Right kidney (tissue), 9 donors: ENCODE measurements at places on chromosomes 4 and X.

GRCh38 chr4:173642509-173642908 lies 112.5 kb upstream of the HAND2 start:
- DNase-seq = no peak

DNA sequence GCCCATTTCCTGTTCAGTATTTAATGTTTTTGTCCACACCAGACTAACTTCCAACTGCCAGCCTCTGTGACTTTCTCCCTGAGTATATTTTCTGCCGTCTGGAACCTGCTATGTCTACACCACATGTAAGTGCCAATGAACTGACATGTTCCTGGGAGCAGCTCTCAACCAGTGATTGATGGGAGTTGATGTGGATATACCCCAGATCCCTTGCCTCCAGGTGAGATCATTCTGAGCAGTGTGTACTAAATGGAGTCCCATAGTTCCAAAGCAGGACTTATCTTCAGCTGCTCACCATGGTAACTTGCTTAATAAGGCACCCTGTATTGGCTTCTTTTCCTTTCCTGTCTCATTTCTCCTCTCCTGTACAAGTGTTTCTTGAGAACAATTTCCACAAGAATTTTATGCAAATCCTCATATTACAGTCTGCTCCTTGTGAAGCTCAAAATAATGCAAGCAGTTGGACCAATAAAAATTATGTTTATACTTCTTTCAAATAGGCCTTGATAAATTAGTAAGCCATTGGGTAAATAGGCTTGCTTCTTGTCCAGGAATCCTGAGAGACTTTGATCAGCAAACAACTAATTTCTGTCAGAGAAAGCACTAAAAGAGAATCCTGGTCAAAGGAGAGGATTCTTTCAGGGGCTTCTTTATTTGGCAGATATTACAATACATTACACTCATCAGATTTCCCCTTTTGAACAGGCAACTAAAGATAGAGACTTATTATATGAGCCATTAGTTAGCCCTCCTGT lies 911.7 kb upstream of the NDST4 start:
- no peak for DNase-seq

- DNase-seq = no peak
Observed at GRCh38 chrX:105168577-105168976, 51.9 kb downstream of the TEX13A start.

DNA sequence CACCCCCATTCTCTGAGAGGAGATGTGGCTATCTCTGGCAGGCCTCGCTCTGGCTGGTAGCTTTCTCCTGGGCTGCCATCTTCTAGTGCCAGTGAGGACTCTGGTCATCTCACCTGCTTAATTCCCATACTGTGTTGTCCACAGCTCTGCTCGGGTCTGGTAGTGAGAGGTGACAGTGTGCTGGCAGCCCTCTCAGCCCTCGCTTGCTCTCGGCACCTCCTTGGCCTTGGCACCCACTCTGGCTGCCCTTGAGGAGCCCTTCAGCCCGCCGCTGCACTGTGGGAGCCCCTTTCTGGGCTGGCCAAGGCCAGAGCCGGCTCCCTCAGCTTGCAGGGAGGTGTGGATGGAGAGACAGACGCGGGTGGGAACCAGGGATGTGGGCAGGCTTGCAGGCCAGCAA lies 52.7 kb downstream of the CPLX1 start:
- no peak for DNase-seq

DNA sequence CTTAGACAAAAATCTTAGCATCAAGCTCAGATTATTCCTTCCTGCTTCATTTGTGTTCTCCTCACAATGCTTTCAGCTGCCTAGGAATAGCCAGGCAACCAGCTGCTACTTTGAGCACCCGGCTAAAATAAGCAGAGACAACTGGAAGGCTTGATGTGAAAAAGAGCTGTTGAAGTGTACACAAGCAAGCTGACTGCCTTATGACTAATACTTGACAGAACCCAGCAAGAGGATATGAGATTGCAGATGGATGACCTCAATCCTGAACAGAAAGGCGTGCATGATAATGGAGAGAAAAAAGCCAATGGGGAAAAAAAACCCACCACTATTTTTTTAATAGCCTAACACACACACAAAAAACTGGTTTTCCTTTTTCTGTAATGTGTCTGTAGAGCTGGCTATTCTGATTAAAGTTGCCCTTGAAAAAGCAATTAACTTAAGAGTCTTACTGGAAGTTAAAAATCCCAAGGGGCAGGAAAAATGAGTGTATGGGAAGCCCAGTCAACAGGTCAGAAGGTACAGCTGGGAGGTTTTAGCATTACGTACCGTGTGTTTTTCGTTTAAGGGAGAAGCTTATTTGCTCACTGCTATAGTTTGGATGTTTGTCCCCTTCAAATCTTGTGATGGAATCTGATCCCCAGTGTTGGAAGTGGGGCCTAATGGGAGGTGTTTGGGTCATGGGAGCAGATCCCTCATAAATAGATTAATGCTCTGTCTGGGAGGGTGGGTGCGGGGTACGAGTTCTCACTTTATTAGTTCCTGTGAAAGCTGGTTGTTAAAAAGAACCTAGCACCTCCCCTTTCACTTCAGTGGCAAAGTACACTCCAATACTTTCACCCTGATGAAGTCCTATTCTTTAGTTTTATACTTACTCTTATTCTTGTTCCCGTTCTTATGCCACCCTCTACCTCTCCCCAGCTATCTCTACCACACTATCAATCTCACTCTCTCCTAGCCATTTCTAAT lies 37.1 kb upstream of the HERC6 start:
- DNase-seq = no peak

- DNase-seq = no peak
Observed at GRCh38 chrX:40960041-40960440, 125.2 kb upstream of the USP9X start.

DNA sequence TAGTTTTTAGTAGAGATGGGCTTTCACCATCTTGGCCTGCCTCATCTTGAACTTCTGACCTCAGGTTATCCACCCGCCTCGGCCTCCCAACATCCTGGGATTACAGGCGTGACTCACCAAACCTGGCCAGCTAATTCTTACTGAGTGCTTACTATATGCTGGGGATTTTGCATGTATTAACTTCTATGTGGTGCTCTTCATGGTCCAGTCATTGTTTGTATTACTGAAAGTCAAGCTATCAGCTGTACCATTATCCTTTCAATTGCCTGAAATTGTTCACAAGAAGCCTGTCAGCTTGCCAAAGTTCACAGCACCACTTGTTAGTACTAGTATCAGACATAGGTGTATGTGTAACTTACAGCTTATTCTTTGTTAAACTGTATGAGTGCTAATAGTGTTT lies 1272.1 kb downstream of the ARAP2 start:
- no peak for DNase-seq

DNA sequence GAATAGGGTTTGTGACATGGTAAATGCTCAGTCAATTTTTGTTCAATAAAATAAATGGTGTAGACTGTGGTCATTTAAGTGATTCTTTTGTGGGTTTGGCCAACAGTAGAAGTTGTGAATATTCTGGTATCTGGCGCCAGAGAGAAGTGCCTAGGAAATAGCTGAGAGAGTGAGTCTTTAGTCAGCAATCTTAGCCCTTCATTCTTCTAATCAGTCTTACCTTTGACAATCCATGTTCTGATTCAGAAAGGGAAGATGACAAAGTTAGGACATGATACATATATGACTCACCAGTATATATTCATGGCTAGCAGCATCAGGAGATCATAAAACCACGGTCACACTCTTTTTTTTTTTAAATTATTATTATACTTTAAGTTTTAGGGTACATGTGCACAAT lies 141.8 kb upstream of the PCDH18 start:
- DNase-seq = no peak

DNA sequence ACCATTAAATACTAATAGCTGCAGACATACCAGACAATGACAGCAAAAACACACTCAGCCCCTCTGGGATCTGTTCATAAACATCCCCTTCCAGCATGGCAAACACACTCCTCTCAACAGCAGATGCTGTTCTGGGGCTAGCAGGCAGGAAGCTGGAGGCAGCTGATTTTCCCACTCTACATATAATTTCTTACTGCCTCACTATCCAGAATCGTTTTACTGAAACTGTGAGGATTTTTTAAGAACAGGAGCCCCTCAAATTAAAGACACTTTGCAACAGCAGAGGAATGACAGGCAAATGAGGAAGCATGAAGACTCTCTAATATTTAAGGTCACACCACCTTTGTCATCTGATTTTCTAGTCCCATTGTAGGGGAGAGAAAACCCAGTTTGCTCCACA lies 2.2 kb downstream of the MAPK10 start:
- DNase-seq = no peak

- no peak for DNase-seq
Observed at GRCh38 chrX:115521741-115522140, 39.2 kb upstream of the PLS3 start.

GRCh38 chr4:148847544-148848255 lies 405.5 kb upstream of the NR3C2 start:
- DNase-seq = no peak

DNA sequence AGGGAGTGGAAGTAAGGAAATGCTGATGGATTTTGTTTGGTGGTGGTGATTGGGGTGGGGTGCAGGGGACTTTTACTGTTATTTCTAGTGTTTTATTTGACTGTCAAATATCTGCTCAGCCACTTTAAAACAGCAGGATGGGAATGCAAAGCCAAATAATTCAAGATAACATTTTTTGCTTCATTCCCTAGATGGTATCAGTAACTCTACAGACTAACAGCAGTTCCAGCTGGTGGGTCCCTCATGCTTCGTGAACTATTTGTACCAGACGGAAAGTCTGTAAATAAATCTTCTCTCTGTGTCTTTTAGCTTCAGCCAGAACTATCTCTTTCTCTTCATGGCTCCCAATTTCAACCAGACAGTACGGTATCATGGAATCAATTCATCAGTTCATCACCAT lies 27.5 kb downstream of the GPR143 start:
- DNase-seq = no peak

DNA sequence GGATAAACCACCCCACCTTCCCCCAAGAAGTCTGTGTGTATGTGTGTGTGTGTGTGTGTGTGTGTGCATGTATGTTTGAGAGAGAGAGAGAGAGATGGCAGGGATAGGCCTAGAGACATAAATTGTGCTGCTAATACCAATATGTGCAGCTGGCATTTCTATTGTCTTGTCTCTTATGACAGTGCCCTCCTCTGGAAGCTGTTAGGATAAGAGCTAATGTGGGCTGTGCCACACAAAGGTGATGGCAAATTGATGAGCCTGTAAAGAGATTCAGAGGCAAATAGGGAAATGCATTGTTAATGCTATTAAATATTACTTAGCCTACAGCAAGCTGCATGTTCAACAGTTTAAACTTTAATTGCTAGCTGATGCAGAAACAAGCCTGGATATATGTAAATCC lies 332.0 kb downstream of the NKX6-1 start:
- DNase-seq = no peak

DNA sequence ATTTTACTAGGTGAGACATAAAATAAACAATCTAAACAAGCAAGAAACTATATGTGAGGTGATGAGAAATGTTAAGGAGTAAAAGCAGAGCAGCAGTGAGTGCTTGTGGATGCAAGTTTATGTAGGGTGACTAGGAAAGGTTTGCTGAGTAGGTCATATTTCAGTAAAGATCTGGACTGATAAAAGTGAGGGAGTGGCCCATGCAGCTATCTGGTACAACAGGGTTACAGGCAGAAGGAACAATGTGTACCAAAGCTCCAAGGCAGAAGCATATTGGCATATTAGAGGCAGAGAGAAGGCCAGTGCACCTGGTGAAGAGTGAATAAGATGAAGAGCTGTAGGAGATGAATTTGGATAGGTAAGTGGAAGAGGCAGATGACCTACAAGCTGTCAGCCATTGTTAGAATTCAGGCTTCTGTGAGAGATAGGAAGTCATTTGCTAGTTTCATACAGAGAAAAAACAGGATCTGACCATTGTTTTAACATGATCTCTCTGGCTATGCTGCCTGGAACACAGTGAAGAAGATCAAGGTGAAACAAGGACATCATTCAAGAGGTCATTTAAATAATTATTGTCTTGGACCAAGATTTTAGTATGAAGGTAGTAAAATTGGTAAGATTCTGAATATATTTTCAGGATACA lies 274.6 kb downstream of the ANKRD50 start:
- no peak for DNase-seq

DNA sequence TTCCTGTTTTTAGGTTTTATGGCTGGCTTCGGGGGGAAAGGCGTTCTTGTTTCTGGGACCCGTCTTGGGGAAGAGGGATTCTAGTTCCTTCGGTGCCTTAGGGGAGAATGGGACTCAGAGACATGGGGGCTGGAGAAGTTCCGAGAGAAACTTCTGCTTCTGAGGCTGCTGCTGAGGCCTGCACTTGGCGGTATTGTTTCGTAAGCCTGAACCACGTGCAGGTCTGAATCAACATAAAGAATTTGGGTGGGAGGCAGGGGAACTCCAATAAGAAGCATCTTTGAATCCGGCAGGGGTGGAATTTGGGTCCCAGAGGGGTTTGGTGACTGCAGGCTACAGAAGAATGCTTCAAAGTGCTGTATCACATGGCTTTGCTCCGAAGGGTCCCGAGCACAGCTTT lies 15.1 kb downstream of the XG start:
- no peak for DNase-seq

GRCh38 chrX:115630204-115630603 lies 69.2 kb downstream of the PLS3 start:
- no peak for DNase-seq

DNA sequence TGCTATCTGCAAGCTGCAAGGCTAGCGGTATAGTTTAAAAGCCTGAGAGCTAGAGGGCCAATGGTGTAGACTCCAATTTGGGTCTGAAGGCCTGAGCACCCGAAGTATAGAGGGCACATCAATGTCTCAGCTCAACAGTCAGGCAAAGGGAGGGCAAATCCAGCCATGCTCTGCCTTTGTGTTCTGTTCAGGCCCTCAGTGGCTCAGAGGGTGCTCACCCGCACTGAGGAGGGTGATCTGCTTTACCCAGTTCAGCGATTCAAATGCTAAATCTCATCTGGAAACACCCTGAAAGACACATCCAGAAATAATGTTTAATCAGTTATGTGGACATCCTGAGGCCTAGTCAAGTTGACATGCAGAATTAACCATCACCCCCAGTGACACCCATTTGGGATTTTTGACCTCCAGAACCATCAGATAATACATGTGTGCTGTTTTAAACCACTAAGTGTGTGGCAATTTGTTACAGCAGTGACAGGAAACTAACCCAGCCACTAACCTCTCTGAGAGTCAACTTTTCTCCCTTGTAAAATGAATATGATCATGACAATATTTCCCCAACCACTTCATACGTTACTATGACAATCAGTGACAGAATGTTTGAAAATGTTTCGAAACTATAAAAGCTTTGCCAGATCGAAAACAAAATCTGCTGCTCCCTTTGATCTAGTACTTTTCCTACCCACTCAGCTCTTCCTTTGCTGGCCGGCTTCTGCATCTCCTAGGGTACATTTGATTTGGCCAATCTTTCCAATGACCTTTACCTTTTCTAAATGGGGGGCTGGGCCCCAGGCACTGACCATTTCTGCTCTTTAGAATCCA lies 8.4 kb upstream of the TBL1X start:
- DNase-seq = no peak

DNA sequence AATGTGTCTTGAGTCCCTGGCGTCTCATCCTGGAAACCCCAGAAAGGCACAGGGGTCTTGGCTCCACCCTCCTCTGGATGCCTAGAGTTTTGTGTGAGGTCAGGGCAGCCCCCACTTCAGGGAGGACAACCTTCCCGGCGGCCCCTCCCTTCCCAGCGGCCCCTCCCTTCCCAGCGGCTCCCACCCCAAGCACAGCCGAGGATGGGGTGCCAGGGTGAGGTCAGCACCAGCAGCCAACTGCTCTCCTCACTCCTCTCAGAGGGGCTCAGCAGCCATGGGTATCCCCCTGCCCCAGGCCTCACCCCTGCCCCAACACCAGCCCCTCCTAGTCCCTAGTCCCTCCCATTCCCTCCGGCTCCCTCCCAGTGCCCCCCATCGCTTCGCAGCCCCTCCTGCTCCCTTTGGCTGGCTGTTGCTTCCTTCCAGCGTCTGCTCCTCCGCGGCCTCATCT lies 17.4 kb downstream of the DGKQ start:
- DNase-seq = no peak

- DNase-seq = no peak
Observed at GRCh38 chrX:68261060-68261672, 172.1 kb downstream of the OPHN1 start.
